ENCODE measurements at places on chromosomes 1 and 21. TPM values are rescaled to one million over a fixed set of nuclear protein-coding genes. Genes with fewer than 3 reads are reported as not detected.
A peak's percentile ranks its signal among the peaks of the same experiment; 100 is the strongest.

- DNase-seq = no peak
Measured at GRCh38 chr1:170265234-170265633, 119.5 kb downstream of the NTMT2 start.

GRCh38 chr21:45306832-45307571, 19.3 kb upstream of the POFUT2 start:
- DNase-seq = no peak

- no peak for DNase-seq
Measured at GRCh38 chr1:8465013-8465412, 147.1 kb downstream of the SLC45A1 start.

DNA sequence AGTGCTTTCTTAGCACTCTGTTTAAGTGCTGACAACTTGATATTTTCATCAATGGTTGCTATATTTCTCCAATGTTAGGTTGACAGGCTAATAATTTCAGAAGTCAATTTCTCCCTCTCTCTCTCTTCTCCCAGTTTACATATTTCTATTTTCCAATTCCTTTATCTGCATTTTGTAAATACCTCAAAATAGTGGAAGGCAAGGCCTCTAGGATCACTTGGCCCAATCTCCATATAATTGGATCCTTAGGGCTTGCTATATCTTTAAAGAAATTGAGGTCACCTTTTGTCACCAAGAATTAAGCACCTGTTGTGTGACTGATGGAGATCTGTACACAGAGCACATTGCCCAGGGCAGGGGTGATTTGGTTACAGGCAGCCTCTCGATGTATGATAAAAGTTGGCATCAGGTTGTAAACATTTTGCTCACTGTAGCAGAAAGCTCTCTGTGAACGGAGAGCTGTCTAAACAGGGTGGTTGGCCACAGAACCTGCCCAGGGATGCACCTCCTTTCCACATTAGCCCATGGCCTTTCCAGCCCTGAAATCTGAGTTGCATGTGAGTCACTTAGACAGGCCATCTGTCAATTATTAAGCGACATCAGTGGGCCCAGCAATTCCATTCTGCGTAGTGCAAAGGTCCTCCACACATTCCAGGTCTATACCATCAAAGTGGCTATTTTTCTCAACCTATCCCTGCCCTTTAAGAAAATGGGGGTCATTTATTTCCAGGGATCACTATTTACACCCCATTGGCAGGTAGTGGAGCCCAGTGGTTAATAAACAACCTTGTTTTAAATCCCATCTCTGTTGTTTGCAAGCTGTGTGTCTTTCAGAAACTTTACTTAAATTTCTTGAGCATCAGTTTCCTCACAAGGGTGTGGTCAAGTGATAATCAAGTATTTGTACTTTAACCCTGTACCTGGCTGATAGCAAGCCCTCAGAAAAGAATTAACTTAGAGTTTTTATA, 29.1 kb upstream of the IRF2BP2 start:
- no peak for DNase-seq

DNA sequence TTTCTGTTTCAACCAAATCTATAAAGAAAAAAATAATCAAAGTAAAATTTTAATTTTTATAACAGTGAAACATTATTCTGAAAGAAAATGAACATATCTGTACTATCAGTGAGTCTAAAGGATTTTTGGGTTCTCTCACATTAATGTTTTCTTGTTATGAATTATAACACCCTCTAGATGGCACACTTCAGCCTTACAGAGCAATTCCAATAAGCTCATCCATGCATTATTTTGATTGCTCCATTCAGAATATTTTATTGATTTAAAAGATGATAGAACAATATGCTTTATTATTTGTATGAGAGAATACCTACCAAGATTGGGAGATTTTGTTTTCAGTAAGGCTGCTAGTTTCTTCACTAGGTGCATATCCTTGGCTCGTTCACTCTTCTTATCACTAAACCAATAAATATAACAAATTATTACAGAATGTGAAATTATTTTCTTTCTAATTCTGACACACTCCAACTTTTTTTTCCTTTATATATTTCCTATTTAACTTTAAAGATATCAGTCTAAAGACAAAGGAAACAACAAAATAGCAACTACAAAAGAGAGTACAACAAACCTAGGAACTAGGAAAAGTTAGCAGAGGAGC, 82.4 kb downstream of the RAB3GAP2 start:
- DNase-seq = peak; percentile 3

Gene DPT
- total RNA-seq = not detected

Gene IL20
- not detected for total RNA-seq

Gene S100A7A
- total RNA-seq = not detected

DNA sequence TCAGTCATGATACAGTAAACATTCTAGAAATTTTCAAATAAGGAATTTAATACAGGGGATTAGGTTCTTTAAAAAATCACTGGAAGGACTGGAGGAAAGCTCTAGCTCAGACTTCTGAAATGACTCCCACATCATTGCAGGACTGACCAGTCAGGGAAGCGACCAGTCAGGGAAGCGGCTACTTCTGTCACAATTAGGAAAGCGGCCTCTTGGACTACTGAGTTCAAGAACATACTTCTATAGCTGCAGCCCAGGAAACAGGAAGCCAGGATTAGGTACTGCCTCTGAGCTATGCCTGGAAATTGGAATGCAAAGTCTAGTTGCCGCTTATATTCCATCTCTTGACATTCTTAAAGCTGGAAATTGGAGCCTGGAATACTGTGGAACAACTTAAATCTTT, 45.5 kb downstream of the USP25 start:
- no peak for DNase-seq

Gene FHAD1
- not detected for total RNA-seq

- DNase-seq = no peak
Measured at GRCh38 chr1:7549277-7550161, 221.6 kb upstream of the VAMP3 start.

DNA sequence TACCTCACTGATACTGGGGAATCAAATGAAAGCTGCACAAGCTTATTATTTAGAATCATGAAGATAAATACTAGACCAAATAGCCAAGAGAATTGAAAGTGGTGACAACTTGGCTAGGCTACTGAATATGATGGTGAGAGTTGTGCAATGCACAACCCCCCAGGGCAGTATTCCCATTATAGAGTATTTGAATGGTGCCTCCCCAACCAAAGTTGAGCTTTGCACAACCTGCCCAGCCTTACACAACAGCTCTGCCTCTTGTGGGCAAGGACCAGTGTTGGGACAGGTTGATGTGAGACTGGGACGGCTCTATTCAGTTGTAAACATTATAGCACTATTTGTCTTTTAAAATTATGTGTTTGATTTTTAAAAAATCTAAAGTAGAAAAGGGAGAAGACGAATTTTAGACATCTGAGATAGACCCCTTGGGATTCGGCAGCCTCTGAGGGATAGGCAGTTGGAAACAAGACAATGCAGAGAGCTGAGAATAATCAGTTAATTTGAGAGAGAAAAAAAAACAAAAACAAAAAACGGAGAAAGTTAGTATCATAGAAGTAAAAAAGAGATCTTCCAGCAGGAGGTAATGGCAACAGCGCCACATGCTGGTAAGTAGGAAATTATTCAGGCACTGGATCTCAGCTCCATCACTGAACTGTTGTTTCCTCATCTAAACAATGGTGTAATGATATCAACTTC, 91.0 kb upstream of the KCNA3 start:
- DNase-seq = peak; percentile 37

- no peak for DNase-seq
Measured at GRCh38 chr1:77341195-77341594, 59.4 kb downstream of the AK5 start.

Gene CTH
- 9.5 TPM for total RNA-seq

GRCh38 chr1:117007719-117008013, 6.1 kb downstream of the CD101 start:
- DNase-seq = no peak

Gene TSTD1
- total RNA-seq = 46.1 TPM

Gene IFFO2
- 37.7 TPM for total RNA-seq

GRCh38 chr21:23026878-23027277, 2028.7 kb downstream of the NCAM2 start:
- DNase-seq = no peak

DNA sequence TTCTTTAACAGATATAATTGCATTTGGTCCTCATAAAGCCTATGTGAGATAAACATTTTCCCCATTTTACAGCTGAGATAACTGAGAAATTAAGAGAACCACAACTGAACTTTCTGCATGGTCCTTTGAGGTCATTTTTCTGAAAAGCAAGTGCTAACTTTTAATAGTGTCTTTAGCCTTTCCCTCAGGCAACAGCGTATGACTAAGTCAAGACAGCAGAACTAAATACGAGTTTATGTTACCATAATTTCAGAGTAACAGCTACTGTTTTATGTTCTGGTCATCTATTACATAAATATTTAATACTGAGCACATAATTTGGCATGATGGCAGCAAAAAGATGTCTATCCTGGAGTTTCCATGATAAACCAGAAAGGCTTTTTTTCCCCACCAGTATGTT, 95.6 kb downstream of the OLFML2B start:
- DNase-seq = no peak

DNA sequence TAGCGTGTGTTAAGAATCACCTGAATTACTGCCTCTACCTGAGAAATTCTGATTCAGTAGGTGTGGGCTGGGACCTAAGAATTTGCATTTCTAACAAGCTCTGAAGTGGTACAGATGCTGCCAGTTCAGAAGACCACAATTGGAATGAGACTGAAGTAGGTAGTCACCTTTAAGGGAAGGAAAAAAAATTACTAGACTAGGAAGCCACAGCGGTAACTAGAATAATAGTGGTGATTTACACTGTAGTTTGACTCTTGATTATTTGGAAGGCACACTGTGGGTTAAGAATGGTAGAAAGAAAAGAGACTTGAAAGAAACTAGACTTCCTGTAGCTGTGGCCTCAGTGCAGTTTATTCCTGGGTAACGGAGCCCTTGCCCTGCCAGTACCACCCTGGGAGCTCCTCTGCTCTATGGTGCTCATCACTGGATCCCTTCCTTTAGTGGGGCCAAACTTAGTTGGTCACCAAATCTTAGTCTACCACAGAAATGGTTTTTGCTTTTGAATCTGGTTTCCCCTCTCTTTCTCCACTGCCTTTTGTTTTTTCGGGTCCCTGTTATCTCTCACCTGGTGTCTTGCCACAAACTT, 43.6 kb downstream of the ARID1A start:
- DNase-seq = no peak

Gene CHI3L2
- 1.6 TPM for total RNA-seq

DNA sequence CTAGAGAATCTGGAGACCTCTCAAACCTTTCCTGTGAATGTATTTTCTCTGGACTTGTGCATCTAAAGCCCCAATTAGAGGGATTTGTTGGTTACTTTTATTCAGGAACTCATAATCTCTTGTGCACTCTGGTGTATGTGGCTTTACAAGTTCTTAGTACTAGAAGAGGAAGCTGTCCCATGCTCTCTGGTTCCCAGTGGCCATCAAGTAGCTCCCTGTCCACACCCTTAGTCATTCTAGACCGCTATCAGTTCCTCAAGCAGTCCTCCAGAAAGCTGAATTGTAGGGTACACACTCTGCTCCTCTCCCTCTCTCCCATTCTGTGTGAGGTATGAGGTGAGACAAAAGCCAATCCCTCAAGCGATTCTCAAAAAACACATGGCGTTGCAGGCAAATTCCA, 470.3 kb downstream of the PTPRC start:
- DNase-seq = no peak

Gene GMEB1
- total RNA-seq = 21.8 TPM

Gene HES5
- total RNA-seq = not detected

Gene NPHS2
- not detected for total RNA-seq

DNA sequence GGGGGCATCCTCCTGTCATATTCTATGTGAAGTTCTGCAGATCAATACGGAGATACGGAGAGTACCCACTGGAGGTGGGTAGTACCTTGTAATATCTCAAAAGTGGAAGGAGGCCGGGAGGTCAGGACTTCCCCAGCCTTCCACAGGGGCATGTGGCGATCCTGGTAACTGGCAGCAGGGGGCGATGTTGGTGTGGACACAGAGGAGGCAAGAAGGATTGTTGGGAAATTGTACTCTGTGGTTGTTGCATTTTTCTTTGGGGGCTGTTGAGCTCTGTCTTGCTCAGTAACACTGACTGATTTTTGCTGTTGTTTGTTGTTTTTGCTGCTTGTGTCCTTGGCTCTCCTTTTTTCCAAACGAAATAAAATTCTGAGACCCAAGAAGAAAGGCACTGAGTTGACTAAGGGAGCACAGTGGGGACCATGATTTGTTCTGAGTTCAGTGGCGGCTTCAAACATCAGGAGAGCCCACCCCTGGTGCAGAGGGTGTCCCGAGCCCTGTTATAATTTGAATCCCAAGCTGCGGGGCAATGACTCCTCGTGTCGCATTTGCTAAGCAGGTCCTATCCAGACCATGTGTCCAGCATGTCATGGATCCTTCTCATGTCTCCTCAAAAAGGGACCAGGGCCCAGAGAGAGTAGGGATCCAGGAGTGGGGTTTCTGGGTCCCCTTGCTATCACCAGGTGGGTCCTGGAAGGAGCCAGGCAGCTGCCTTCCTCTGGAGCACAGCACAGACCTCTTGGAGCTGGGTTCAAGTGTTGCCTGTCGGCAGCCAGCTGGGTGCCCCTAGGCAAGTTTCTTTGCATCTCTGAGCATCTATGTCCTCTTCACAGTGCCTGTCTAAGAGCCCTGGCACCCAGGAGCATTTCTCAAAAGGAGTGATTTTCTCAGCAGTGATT, 22.8 kb downstream of the LHX4 start:
- DNase-seq = peak; percentile 70

GRCh38 chr1:54112705-54113368, 40.0 kb downstream of the CDCP2 start:
- DNase-seq = no peak

Gene KIF26B
- 0.11 TPM for total RNA-seq

- DNase-seq = no peak
Measured at GRCh38 chr1:90761156-90761555, 44.1 kb upstream of the BARHL2 start.

Gene PM20D1
- total RNA-seq = 0.31 TPM

GRCh38 chr1:196902344-196902743, 14.5 kb downstream of the CFHR4 start:
- DNase-seq = no peak

Gene GBP4
- total RNA-seq = 24.2 TPM

- DNase-seq = peak; percentile 37
Measured at GRCh38 chr1:35883635-35884101, 659 bp downstream of the AGO1 start.

DNA sequence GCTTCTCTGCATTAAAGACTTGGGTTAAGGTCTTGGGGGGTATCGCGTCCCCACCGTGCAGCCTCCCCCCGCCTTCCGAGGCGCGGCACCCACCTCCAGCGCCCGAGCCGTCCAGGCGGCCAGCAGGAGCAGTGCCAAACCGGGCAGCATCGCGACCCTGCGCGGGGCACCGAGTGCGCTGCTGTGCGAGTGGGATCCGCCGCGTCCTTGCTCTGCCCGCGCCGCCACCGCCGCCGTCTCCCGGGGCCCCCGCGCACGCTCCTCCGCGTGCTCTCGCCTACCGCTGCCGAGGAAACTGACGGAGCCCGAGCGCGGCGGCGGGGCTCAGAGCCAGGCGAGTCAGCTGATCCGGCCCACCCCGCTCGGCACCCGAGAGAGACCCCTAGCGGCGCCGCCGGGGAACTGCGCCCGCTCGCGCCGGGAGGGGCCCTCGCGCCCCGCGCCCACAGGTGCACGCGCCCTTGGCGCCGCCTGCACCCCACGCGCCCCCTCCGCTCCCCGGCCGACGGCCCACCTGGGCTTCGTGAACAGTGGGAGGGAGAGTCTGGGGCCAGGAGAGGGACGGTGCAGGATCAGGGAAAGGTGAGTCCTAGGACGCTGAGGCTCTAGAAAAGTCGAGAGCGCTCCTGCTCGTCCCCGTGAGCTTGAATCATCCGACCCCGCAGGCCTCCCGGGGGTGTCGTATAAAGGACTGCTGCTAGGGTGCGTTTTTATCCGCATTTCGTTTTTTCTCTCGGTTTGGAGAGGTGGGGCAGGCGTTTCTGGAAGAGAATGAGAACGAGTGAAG, at the start of gene APP:
APP (minus strand) TSS at position 300 of the 787 bp plus-strand sequence; CDS start at position 150, 150 bp downstream.
- peak; percentile 76 for DNase-seq

Measured in CD8-positive, alpha-beta memory T cell (primary cell).